ENCODE measurements at places on chromosomes 5 and 9. TPM values are rescaled to one million over a fixed set of nuclear protein-coding genes. Genes with fewer than 3 reads are reported as not detected.

LCN10 gene
- 1.6 TPM for total RNA-seq

NTRK2 gene
- 0.16 TPM for total RNA-seq

ZNF879 gene
- total RNA-seq: 2.7 TPM

RGMB gene
- total RNA-seq: 3.7 TPM

PNPLA7 gene
- 4.4 TPM for total RNA-seq

PDZD2 gene
- 0.75 TPM for total RNA-seq

CER1 gene
- total RNA-seq: not detected

GPR151 gene
- not detected for total RNA-seq

DNA sequence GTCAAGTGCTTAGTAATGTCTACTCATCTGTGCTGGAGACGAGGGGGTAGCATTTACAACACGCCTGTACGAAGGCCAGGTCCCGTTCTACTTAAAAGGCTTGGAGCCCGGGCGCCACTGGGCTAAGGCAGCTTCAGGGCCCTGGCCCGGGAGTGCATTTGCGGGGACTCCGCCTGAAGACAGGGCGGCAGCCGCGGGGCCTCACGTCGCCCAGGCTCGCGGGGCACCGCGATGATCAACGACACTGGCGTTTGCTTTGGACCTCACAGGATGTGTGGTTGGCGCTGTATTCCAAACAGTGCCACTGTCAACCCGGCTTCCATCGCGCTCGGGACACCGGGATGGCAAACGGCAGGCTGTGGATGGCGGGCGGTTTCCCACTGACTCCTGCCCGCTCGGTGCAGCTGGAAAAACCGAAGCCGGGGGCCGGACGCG, 1.1 kb upstream of the TENT4A start:
- DNase-seq: peak; percentile 69

- peak; percentile 38 for DNase-seq
These were observed 12.2 kb upstream of the HMGCR start for GRCh38 chr5:75324791-75325190.

- no peak for DNase-seq
These were observed 92.4 kb upstream of the CPLX2 start for GRCh38 chr5:175778951-175779503.

DNA sequence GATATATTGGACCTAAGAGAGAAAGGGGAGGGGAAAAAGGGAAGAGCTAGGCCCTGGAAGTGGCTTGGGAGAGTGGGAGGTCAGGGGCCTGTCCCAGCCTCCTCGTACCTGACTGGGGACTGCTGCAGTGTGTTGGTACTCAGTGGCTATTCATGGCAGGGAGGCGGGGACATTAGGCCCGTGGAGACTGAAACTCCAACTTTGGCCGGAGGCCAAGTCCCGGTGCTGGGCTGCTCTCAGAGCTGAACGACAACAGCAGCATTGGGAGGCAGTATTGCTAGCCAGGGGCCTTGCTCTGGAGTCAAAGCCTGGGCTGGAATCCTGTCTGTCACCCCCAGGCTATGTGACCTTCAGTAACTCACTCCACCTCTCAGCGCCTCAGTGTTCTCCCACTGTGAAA, 37.8 kb downstream of the NEURL1B start:
- no peak for DNase-seq

DNA sequence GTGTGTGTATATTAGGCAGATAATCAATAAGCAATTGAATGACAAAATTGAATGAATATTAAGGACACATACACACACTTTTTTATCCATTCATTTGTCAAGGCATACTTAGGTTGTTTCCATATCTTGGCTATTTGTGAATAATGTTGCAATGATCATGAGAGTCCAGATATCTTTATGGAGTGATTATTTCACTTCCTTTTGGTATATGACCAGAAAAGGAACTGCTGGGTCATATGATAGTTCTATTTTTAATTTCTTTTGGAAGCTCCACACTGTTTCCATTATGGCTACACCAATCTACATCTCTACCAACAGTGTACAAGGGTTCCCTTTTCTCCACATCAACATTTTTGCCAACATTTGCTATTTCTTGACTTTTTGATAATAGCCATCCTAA, 137.7 kb upstream of the PAPPA start:
- no peak for DNase-seq

- no peak for DNase-seq
These were observed 157.4 kb downstream of the EDIL3 start for GRCh38 chr5:84227236-84227635.

DNA sequence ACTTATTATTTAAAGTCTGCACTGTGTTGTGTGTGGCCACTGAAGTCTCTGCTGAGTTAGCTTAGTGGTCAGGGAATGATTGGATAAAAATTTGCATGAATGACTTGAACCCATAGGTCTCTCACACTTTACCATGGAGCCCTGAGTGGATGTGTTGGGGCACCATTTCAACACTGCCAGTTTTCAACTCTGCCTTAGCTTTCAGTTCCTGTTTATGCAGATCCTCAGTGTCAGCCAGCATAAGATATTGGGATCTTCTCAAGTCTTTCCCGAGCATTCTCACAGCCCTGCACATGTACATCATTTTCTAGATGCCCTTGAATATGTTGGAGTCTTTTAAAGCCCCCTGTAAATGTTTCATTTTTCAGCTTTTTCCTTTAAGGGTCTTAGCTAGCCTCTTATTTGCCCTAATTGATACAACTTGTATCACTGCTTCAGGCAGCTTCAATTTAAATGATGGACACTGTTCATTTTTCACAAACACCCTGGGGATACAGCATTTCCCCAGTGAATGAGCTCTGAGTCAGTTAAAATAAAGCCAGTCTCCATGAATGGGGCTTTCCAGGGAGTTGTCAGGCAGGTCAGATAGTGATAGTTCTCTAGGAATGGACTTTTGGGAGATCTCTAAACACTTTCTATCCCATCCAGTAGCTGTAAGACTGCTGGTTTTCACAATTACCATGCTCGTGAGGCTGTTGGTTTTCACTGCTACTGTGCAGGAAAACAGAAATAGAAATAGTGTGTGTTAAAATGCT, 211.9 kb upstream of the PAPPA start:
- no peak for DNase-seq

DNA sequence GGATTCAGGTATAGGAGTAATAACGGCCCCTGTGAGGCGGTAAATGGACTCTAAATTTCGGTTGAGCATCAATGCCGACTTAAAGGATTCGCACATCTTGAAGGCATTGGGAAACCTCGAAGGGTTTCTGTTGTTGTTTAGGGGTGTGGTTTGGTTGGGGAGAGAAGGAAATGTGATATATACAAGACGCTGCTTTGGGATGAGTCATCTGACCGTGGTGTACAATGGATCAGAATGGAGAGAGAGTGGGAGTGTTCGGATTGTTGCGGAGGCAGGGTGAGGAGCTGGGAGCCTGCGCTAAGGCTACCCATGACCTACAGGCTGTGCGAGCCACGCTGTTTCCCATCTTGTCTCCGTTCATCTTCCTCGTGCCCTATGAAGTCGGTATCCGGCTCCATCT, 60.4 kb upstream of the ERCC6L2 start:
- DNase-seq: no peak

- no peak for DNase-seq
These were observed 6.0 kb upstream of the NIPBL start for GRCh38 chr5:36870399-36871040.

DNA sequence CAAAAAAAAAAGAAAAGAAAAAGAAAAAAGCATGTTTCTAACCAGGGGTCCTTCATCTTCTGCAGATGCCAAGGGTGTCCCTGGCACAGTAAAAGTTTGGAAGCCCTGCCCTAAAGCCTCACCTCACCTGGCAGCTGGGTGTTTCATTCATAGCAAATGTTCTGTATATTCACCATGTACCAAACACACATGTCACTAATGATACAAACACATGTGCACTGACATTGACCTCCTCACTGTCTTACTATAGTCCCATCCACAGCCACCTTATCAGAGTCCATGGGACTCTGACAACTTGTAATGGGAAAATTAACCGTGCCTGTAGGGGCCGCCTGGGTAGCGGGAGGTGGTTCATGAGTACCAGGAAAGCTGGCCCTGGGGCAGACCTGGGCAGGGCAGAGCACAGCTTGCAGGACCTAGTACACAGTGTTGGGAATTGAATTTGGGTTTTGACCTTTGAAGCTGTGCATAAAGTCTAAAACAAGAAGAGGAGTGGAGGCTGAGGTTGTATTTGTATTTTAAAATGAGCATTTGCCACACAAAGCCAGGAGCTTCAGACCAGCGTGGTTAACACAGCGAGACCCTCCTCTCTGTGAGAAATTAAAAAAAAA, 6.4 kb upstream of the MGAT4B start:
- DNase-seq: no peak

DNA sequence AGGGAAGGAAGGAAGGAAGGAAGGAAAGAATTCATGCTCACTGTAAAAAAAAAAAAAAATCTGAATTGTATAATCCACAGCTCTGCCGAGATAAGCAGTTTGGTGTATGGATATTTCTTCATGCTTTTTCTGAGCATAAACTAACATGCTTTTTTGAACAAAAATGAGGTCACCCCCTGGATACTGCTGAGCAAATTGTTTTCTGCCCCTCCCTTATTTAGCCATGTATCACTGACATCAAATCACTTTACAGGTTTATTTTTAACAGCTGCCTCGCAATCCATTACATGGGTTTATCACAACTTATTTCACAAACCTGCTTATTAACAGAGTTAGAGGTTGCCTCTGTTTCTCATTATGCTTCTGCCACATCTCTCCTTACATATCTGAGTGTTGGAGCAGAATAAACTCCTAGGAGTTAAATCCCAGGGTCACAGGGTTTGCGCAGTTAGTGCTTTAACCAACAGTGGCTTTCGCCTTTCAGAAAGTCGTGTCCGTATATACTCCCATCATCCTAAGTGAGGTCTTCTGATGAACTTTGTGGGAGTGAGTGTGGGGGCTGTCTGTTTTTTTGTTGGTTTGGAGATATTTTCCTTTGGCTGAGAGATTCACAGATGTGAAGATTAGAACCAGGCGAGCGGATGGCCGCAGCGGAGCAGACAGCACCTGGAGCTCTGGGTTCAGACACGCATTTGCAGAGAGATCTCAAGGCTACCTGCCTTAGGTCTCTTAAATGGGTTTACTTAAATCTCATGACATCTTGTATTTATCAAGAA, 57.7 kb downstream of the AK8 start:
- no peak for DNase-seq

GRCh38 chr9:87501806-87502205, 4.1 kb downstream of the DAPK1 start:
- DNase-seq: no peak

DNA sequence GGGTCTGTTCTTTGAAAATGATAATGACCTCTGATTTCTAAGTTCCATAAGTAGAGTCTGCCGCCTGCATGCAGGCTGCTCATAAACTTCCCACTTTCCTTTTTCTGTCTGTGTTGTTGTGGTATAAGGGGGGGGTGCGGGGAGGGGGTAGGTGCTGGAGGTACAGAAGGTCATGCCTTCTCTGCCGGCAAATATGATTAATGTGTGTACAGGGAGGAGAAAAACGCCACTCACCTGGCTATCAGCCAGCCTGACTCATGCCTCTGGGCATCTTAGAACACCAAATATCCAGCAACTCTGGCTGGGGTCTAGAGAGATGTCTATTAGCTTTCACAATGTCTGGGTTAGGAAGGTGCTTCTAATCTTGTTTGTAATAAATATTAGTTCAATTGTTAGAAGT, 128.3 kb downstream of the EFNA5 start:
- DNase-seq: no peak

DNA sequence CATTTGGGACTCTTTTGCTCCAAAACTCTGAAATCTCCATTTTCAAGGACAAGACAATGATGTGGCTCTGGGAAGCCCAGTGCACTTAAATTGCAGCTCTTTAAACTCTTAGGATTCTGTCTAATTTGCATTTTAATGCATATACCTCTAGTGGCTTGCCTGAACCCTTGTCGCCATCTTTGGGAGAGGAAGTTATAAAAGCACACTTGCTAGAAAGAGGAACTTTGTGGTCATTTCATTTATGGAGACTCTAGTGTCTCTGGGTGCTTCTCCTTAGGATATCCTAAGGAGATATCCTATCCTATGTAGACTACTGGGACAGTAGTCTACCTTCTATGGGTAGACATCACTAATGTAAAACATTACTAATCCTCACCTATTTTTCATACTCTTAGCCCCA, 77.3 kb upstream of the SLC1A3 start:
- DNase-seq: no peak

DNA sequence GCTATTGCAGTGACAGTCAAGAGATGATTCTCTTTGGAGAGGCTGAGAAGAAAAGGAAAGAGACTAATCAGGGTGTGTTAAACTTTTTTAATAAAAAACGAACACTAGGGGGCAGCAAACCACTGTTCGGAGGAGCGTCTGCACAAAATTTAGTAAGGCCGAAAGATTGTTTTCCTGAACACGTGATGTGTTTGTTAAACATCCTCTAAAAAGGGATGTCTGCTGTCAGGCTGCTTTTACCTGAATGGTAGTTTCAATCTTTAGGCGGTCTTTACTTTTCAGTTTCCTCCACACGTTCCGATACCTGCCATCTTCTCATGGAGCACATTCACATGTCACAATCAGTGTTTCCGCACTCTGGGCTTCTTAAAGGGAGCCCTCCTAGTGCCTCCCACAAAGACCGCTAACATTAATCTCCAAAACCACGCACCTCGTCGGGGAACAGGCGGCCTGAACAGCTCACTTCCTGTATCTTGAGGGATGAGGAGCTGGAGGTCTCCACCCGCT, 125.2 kb downstream of the GPBP1 start:
- peak; percentile 60 for DNase-seq

GRCh38 chr5:142319560-142320429, 5.0 kb downstream of the SPRY4 start:
- DNase-seq: no peak

DNA sequence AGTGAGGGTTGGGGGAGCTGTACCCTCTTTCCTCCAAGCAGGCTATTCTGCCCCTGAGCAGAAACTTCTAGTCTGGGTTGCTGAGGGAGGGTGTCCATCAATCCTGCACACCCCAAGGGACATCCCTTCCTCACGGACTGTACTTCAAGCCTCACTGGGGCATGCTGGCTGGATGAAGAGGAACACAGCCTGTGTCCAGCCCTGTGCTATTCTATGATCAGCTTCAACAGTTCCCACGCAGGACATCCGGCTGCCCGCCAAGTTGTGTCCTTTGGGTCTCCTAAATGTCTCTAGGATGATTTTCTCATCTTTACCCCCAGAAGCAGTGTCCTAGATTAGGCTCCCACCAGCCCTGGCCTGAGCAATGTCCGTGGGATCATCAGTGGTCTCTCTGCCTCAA, 68.1 kb downstream of the CRB2 start:
- DNase-seq: no peak

- DNase-seq: no peak
These were observed 26.9 kb downstream of the INVS start for GRCh38 chr9:100125910-100126309.

DNA sequence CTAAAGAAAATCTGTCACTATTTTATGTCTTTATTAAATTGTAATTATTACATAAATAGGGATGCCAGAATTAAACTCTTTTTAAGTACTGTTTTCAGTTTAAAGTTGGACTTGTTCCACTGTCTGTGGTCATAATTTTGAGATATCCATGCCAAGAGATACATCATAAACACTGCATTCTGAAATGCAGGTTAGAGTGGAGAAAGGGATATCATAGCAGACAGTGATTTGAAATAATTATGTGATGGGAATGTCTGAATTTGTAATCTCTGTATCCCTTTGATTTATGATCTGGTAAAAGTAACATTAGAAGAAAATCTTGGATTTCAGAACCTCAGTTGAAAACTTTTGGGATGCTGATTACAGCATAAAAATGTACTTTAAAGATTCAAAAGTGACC, 222.1 kb downstream of the GOLPH3 start:
- DNase-seq: no peak

- DNase-seq: no peak
These were observed 533.4 kb upstream of the BRINP1 start for GRCh38 chr9:119902611-119903010.

- no peak for DNase-seq
These were observed 230.5 kb downstream of the ESM1 start for GRCh38 chr5:54754878-54755277.

Data from activated naive CD4-positive, alpha-beta T cell treated with anti-CD3 and anti-CD28 coated beads, Interleukin-2, amount 50 U/mL, for 72 hours (primary cell).